ENCODE measurements at places on chromosomes 16 and 17.

GRCh38 chr16:79328402-79329165, 272.0 kb downstream of the MAF start:
- no peak for DNase-seq

DNA sequence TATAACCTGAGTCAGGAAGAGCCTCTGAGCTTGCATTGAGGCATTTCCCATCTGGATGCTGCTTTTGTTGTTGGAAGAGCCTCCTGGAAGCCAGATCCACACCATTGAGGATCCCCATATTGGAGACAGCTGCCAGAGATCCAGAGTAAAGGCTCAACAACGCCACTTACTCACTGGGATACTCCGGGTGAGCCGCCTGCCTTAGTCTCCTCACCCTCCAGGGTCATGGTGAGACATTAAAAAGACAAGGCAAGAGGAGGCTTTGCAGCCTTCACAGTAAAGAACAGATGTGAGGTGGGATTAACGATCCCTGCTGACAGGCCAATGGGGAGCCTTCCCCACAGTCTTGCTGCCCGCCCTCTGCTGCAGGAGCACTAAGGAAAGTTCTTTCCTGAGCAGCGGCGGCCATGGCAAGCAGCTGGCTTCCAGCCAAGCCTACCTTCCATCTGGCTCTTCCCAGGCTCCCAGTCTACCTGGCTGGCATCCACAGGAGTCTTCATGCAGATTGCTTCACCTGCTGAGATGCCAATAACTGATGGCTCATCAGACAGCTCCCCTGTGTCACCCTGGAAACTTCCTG, 198.5 kb downstream of the CYLD start:
- no peak for DNase-seq

GRCh38 chr17:80667462-80668277, 123.0 kb downstream of the RPTOR start:
- DNase-seq, result no peak

- DNase-seq, result peak; percentile 76
These were observed 184.4 kb downstream of the MSI2 start for GRCh38 chr17:57440522-57441269.

DNA sequence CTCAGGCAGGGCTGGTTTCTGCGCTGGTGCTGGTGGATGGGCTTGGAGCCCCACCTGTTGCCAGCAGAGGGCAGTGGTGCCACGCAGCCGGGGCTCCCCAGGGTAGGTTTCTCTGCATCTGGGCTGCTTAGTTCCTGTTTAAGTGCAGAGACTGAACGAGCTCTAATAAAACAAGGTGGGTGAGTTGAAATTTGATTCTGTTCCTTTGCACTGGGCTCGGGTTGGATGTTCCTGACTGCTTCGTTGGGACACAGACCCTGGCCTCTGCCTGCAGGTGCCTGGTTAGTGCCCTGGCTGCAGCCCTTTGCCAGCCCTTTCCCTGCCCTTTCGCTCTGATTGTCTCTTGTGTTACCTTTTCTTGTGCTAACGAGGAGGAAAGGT, 30.0 kb downstream of the TBCD start:
- peak; percentile 61 for DNase-seq

DNA sequence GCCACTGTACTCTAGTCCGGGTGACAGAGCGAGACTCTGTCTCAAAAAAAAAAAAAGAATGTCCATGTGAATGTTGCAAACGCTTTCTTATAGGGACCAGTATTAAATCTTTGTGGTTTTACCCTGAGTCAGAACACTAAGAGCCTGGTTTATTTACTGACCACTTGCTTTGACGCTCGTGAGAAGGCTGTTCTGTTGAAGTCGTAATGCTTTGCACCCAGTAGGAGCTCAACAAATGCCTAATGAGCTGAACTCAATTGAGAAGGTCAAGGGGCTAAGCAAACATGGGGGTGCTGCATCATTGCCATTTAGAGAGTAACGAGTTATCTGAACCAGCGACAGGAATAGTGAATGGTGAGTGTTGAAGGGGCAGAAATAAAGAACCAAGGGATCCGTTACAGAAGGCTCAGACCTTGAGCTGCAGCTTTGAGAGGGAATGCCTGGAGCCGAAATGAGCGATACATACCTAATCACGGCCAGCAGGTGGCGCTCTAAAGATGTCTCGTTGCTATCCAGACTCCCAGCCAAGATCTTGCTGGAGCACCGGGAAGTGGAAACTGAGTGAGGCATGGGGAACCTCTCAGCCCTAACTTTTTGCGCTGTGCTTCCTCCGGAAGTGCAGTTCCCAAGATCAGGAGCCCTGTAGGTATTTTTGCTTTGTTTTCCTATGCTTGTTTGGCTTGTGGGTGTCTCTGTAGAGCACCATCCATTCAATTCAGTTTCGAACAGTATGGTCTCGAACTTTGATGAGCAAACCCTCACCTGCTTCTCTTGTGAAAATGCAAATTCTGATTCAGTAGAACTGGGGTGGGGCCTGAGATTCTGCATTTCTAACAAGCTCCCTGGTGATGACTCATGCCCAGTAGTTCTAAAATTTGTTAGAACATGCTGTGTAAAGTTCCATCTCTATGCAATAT, 12.6 kb upstream of the RNF222 start:
- DNase-seq, result peak; percentile 59

GRCh38 chr16:50611995-50612848, 64.0 kb downstream of the NKD1 start:
- DNase-seq, result no peak
